ENCODE measurements at places on chromosomes 6 and 20.
A peak's percentile ranks its signal among the peaks of the same experiment; 100 is the strongest.

GRCh38 chr6:110329348-110329713, 28.8 kb downstream of the METTL24 start:
- DNase-seq, result peak; percentile 19

- DNase-seq, result no peak
These were observed 143.8 kb downstream of the SLC16A10 start for GRCh38 chr6:111231090-111231459.

DNA sequence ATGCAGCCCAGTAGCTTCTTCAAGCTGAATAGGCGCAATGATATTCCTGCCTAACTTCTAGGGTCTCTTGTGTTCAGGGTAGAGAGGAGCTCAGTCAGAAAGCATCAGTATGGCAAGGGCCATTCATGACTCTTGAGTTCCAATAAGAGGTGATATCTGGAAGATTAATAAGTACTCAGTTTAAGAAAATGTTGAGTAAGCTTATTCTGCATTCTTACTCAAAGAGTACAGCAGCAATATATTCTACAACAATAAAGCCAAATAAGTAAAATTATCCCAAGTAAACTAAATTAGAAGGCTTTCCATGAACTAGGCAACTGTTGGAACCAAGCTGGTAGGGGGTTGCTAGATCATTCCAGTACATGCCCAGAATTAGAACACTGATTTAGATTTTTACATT, 303.2 kb downstream of the PACRG start:
- no peak for DNase-seq

DNA sequence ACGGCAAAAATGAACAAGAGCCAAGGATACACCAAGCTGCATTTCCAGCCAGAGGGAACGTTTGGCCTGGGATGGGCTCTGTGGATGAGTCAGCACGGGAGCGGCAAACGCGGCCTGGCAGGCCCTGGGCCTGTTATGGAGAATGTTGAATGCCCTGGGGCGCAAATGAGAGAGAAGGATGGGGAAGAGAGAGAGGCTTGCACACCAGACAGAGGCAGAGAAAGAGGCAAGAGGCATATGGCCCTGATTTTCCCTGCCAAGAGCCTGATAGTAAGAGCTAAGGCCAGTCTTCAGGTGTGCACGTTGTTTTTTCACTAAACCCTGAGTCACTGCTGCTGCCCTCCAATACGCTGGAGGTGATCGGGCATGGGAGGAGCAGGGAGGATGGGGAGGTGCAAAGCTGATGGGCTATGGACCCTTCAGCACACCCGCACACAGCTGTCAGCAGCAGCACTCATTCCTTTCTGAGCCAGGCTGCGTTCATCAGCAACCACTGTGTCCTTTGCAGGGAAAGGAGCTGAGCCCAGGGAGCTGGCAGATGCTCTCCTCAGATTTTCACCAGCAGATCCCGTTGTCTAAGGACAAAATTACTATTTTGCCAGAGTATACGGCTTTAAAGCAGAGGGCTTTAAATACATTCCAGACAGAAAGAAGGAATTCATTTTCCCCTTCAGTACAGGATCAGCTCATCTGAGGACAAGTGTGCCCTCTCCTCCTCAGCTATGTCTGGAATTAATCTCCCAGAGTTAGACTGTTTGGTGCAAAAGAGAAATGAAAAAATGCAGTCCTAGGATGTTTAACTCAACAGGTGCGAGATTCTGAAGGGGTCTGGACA, 61.7 kb upstream of the SLC22A23 start:
- DNase-seq, result peak; percentile 95

- DNase-seq, result no peak
These were observed 547.8 kb upstream of the CITED2 start for GRCh38 chr6:139922236-139922635.

DNA sequence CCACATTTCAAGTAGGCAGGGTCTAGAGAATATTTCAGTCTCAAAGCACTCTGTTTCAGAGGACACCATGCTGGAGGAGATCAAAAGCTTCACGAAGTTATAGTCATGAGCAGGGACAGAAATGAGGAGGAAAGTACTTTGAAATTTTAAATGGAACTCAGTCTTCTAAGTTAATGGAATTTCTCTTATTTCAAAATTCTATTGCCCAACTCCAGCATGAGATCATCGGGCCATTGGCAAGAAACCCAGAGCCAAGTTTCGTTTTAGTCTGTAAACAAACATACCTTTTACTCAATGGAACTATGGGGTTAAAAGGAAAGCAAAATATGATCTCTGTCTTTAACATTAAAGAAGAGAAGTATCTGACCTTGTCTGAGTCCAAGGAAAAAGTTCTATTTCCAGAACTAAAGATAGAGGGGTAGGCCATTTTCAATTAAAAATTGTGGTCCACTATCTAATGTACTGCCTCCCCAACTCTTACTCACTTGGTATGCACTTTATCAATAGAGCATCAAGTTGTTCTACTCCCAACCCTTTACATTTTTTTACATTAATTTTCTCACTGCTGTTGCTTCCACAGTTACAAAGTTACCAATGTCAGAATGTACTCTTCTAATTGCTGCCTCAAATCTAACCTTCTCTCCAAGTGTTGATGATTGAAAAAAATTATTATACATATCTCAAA, 235.3 kb upstream of the NRSN1 start:
- DNase-seq, result peak; percentile 0

DNA sequence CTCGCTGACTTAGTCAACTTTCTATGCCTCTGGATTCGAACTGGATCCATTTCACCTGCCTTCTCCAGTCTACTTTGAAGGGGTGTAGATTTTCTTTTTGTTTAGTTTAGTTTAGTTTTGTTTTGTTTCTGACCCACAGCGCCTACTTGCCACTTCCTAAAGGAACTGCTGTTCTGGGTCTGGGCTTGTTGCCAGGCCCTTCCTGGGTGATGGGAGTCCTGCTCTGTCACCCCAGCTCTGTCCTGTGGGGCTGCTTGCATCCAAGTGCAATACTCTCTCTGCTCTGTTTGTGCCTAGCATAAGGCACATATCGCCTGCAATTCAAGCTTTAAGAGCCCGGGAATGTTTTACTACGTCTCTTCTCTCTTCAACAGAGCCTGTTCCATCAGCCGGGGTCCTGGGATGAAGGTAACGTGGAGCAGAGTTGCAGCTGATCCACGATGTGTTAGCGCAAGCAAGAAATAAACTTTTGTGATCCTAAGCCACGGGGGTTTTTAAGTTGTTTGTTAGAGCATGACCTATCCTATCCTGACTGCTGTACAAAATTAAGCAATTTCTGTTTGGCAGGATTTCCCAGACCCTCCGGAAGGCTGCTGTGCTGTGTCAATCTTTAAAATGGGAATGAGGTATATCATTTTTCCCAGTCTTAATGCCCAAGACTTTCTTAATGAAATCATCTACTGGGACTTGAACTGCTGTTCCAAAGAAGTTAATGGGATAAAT, 30.9 kb upstream of the TAGAP start:
- DNase-seq, result peak; percentile 6

- peak; percentile 48 for DNase-seq
These were observed 19.7 kb downstream of the ZBP1 start for GRCh38 chr20:57600320-57601210.

DNA sequence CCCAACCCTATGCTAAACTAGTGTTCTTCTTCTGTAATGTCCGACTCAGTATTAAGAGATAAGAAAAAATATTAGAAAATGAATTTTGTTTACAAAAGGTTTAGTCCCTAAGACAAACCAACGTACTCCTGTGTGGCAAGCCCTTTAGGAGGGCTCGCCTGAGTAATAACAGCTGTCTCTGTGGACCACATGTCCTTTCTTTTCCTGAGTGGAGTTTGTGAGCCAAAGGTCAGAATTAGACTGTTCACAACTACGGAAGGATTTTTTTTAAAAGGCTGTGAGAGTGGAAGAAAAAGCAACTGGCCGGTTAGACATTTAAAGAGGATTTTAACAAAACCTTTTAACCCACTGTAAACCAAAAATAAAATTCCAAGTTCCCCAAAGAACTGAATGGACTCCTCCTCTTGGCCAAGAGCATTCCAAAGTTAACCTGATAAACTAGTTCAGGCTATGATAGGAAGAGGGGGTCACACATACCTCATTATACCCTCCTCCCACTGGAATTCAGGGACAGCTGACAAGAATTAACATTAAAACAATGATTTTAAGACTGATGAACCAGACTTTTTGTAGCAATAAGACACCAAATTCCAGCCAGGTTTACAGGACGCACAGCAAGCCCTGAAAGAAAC, 43.5 kb downstream of the FAM184A start:
- no peak for DNase-seq

GRCh38 chr6:70375882-70376281, 37.4 kb upstream of the FAM135A start:
- DNase-seq, result peak; percentile 28

GRCh38 chr20:14604143-14604542, 266.7 kb upstream of the FLRT3 start:
- no peak for DNase-seq
